NCI-H1694 treated with DMSO at 0.1 percent for 48 hours (cell line): ENCODE measurements at places on chromosomes 11 and 22.

- DNase-seq = no peak
Observed at GRCh38 chr11:69293087-69293486, 868 bp upstream of the MYEOV start.

- DNase-seq = no peak
Observed at GRCh38 chr11:65362966-65363365, 8.4 kb downstream of the TIGD3 start.

GRCh38 chr11:92964471-92964870 lies 5.0 kb upstream of the MTNR1B start:
- DNase-seq = no peak

GRCh38 chr11:105960252-105961245 lies 61.5 kb downstream of the MSANTD4 start:
- DNase-seq = peak; percentile 5

DNA sequence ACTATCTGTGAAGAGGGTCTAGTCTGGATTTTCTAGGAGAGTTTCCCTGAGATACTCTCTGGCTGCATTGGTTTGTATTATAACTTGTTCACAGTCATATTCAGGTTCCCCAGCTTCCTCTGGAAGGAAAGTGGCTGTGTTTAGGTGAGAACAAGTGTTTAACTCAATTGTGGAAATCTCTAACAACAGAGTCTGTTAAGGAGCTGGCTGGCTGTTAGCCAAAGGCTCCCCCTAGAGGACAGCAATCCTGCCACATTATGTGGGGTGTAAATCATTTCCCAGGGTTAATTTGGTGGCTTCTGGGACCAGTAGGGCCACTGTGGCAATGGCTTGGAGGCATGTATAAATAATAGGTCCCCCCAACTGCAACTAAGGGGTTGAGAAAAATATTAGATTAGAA lies 18.4 kb downstream of the MS4A6E start:
- no peak for DNase-seq

DNA sequence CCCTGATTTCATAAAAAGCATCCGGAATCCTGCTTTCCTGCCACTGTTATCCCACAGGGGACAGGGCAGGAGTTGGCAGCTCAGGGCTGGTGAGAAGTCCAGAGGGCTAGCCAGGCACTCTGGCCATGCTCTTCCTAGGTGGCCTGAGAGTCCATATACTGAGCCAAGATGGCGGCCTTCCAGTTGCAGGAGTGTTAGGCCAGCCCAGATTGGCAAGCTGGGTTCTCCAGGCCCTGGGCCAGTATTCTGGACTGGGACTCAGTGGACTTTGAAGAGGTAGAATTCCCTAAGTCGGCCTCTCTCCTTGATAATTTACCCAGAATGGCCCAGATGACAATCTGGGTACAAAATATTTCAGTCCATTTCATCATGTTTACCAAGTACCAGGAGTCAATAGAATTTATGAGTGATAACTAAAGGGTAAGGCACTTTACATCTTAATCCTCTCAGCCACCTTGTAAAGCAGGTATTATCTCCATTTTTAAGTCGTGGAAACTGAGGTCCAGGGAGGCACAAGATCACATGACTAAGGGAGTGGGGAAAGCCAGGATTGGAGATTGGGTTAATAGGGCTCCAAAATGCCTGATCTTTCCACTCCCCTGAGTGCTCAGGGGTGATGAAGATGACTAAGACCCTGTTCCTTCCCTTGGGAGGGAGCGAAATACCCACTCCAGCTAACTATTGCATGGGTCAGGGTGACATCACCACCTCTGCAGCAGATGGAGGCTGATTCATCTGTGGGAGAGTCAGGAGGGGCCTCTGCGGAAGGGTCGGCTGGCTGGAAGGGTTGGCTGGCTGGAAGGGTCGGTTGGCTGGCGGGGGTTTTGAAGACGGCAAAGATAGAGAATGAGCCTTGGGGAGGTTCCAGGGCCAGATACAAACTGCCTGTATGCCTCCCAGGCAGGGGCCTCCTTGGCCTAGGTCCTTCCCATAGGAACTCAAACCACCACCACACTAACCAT lies 1.2 kb upstream of the MICALL1 start:
- DNase-seq = peak; percentile 13

GRCh38 chr22:43917521-43917920 lies 6.1 kb upstream of the PNPLA3 start:
- DNase-seq = no peak

DNA sequence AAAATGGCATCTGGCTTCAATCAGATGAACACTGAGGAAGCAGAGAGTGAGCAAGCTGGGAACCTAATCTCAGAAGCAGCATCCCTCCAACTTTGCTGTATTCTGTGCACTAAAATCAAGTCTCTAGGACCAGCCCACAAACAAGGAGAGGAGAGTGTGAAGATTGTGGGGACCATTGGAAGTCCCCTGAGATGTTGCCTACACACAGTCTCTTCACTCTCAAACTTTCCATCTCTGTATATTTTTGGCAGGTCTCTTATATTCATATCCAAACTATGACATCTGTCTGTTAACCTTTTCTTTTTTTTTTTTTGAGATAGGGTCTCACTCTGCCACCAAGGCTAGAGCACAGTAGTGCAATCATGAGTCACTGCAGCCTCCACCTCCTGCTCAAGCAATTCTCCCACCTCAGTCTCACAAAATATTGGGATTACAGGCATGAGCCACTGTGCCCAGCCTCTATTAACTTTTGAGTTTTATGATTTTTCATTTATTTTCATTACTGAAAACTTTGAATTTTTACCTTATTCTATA lies 1096.4 kb downstream of the TBC1D22A start:
- no peak for DNase-seq

DNA sequence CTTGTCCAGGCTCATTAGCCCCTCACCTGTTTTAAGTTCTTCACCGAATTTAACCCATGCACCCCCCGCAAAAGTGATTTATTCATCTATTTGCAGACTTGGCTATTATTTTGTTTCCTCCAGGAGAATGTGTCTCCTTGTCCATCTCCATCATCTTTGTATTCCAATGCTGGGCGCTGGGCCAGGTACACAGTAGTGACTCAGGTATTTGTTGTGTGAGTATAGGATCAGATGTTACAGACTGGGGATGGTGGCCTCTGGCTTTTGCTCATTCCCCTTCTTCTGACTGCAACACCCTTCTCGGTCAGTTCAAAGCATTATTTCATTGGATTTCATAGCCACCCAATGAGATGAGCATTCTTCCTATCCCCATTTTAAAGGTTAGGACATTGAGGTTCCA lies 408.2 kb downstream of the MN1 start:
- no peak for DNase-seq

DNA sequence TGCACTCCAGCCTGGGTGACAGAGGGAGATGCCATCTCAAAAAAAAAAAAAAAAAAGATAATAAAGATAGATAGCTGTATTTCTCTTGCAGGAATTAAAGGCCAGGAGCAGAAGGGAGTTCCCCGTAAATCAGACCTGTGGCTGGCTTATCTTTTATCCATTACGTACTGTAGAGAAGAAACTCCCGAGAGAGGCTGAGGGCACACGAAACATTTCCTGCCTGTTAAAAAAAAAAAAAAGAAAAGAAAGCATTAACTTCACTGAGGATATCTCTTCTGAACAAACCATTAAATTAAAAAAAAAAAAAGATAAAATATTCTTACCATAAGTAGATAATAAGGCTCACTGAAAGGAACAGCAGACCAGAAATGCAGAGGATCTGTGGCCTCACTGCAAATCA lies 22.5 kb downstream of the P4HA3 start:
- DNase-seq = no peak

DNA sequence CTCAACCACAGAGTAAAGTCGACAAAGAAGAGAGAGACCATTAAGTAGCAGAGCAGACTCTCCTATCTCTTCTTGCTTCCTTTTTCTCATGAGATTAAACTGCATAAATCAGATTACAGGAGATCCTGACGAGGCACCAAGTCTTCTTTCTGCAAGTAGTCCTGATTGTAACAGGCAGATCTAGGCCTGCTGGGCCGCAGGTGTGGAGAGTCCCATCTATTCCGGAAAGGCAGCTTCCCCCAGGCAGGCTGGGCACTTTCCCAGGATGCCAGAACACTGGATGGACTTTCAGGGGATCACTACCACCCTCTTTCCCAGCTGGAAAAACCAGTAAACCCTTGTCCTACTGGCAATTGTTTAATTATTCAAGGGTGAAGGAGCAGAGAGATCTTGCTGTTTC lies 173.0 kb upstream of the CADM1 start:
- no peak for DNase-seq

GRCh38 chr11:100561323-100561722 lies 125.8 kb upstream of the ARHGAP42 start:
- no peak for DNase-seq

DNA sequence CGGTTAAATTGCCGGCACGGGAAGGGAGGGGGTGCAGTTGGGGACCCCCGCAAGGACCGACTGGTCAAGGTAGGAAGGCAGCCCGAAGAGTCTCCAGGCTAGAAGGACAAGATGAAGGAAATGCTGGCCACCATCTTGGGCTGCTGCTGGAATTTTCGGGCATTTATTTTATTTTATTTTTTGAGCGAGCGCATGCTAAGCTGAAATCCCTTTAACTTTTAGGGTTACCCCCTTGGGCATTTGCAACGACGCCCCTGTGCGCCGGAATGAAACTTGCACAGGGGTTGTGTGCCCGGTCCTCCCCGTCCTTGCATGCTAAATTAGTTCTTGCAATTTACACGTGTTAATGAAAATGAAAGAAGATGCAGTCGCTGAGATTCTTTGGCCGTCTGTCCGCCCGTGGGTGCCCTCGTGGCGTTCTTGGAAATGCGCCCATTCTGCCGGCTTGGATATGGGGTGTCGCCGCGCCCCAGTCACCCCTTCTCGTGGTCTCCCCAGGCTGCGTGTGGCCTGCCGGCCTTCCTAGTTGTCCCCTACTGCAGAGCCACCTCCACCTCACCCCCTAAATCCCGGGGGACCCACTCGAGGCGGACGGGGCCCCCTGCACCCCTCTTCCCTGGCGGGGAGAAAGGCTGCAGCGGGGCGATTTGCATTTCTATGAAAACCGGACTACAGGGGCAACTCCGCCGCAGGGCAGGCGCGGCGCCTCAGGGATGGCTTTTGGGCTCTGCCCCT lies 529 bp upstream of the CCND1 start:
- DNase-seq = no peak

- no peak for DNase-seq
Observed at GRCh38 chr11:2519862-2520735, 75.3 kb downstream of the KCNQ1 start.

GRCh38 chr11:15493921-15494620 lies 379.3 kb downstream of the INSC start:
- no peak for DNase-seq

GRCh38 chr11:104692751-104693150 lies 205.5 kb downstream of the CASP12 start:
- DNase-seq = no peak

DNA sequence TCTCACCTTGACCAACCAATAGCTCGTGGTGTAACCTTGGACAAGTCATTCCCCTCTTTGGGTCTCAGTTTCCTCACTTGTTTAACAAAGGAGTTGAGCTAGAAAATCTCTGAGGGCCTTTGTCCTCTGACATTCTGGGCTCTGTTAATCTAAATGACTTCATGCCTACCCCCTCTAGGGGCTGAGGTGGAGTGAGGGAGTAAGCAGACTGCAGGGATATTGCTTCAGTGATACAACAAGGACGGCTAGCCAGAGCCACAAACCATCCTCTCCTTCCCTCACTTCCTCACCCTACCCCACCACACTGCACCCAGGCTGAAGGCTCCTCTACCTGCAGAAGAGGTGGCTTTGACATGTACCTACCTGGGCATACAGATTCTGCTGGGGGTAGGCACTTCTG lies 34.8 kb downstream of the RELT start:
- no peak for DNase-seq

DNA sequence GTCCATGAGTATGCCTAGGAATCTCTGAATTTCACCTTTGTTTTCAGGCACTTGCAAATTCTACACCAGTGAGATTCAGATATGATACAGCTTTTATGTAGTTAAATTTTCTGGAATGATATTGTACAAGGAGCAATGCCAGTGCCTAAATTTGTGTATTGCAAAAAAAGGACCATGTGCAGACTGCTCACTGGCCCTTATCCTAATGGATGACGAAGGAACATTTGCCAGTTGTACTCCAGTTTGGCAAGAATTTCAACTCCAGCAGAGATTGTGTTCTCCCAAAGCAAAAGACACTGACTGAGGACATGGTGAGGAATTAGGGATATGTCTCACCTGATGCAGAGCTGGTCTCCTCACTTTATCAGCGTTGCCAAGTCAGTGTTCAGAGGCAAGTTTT lies 8.6 kb downstream of the NAT10 start:
- DNase-seq = no peak

- no peak for DNase-seq
Observed at GRCh38 chr11:119218141-119218878, 12.2 kb downstream of the CBL start.

GRCh38 chr11:11208994-11209393 lies 144.1 kb downstream of the CSNK2A3 start:
- no peak for DNase-seq

DNA sequence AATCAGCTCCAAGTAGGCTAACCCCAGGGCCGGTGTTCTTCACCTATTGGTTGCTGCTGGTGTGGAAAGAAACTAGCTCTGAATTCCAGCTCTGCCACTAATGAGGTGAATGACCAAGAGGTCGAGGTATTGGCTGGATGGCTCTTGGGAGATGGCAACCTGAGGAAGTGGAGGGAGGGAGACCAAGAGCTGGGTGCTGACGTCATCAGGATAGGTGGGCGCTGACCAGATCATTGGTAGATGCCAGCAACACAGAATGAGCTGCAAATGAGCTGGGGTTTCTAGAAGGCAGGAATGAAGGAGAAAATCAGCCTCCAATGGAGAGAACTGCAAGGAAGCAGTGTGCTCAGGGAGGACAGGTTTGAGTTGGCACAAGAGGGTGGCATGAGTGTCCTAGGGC lies 14.7 kb upstream of the CSF2RB start:
- no peak for DNase-seq

GRCh38 chr11:94650756-94651155 lies 83.6 kb downstream of the PIWIL4 start:
- DNase-seq = no peak

GRCh38 chr11:2105511-2105910 lies 33.7 kb downstream of the IGF2 start:
- no peak for DNase-seq

- no peak for DNase-seq
Observed at GRCh38 chr11:530960-531831, 4.2 kb downstream of the HRAS start.

DNA sequence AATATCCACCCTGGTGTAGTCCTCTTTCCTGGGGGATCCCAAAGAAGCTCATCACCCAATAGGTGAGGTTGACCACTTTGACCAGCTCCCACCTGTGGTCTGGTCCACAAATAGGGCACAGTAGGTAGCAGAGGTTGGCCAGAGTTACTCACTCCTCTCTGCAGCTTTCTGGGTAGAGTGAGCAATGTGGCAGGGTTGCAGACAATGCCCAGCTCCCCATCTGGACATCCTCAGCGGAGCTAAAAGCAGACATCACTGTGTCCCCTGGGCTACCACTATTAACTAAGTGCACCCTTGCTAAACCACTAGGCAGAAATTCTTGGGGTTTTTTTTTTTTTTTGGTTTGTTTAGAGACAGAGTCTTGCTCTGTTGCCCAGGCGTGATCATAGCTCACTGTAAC lies 48.4 kb upstream of the TP53I11 start:
- DNase-seq = no peak
